ENCODE measurements at places on chromosomes 16 and 17.

- no peak for DNase-seq
These were observed 104.5 kb downstream of the SNX29 start for GRCh38 chr16:12081048-12081404.

GRCh38 chr17:31538080-31538762, 146.7 kb downstream of the RAB11FIP4 start:
- no peak for DNase-seq

DNA sequence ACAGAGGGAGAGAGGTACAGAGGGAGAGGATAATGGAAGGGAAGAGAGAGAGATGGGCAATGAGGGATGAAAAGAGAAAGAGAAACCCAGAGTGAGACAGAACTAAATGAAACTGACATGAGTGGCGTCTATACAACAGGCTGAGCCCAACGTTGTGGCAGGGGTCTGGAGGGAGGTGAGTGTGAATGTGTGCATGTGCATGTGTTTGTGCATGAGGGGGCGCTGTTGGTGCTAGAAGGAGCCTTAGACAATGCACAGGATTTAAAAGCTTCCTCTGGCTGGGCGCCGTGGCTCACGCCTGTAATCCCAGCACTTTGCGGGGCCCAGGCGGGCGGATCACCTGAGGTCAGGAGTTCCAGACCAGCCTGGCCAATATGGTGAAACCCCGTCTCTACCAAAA, 454.8 kb upstream of the CDH11 start:
- no peak for DNase-seq

DNA sequence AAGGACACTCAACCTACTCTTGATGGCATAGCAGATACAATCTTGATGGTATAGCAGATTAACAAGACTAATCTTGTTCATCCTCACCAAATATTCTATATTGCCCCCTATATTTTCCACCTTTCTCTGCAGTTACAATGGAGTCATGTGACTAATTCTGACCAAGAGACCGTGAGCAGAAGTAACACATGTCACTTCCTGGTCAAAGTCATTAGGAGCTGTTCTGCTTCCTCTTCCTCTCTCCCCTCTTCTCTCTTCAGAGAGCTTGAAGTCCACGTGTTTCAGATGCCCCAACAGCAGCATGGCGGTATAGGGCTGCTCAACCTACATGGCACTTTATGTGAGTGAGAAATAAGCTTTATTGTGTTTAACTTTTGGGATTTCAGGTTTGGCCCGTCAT, 55.3 kb upstream of the ERCC4 start:
- no peak for DNase-seq

- no peak for DNase-seq
These were observed 124.2 kb upstream of the KCNJ16 start for GRCh38 chr17:69950701-69951418.

DNA sequence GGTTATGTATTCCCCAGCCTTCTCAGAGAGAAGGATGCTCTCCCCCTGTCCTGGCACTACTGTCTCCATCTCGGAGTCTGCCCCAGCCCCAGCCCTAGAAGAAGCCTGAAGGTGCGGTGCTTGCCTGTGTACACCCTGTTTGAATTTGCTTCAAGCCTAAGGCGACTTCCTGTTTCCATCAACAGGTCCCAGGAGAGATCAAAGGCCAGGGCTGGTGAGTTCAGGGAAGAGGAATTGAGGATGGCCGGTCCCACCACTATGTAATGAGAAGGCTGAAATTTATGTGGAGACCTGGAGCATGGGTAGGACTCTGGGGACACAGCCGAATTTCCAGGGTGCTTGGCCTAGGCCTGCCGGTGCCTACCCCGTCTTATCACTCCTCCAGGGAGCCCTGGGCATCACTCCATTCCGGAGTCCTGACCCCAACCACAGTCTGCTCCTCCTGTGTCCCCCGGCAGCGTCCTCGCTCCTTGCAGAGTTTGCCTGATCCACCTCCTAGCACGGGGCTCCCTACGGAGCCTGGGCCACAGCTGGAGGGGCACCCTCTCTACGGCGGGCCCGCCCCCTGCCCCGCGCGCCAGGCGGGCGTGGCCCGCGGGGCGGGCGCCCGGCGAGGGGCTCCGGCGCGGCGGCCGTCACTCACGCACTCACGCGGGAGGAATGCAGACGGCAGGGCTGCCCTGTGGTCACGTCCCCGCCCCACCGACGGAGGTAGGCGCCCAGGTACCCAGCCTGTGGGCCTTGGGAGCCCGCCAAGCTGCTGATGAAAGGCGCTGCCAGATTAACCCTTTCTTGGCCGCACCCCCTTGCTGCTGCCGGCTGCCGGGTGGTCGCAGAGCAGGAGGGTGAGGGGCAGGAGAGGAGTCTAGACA, 53.8 kb upstream of the TAC4 start:
- no peak for DNase-seq

- no peak for DNase-seq
These were observed 29.5 kb downstream of the NPLOC4 start for GRCh38 chr17:81607431-81607830.

- no peak for DNase-seq
These were observed 3.5 kb downstream of the CHAD start for GRCh38 chr17:50465171-50465570.

Measured in stimulated activated CD8-positive, alpha-beta memory T cell treated with anti-CD3 and anti-CD28 coated beads, Interleukin-4, amount 100 ng/mL, for 1 hour (primary cell).